ENCODE measurements at places on chromosomes 12 and 14. TPM values are rescaled to one million over a fixed set of nuclear protein-coding genes. Genes with fewer than 3 reads are reported as not detected.

ATL1 gene
- total RNA-seq, result 13.8 TPM

NPFF gene
- not detected for total RNA-seq

EML1 gene
- 72.9 TPM for total RNA-seq

PSME1 gene
- 132 TPM for total RNA-seq

TSFM gene
- total RNA-seq, result 20.5 TPM

SH2B3 gene
- 49.1 TPM for total RNA-seq

CAPZA3 gene
- total RNA-seq, result not detected

CLECL1 gene
- total RNA-seq, result not detected

TCL1A gene
- not detected for total RNA-seq

KRT74 gene
- not detected for total RNA-seq

INSM2 gene
- not detected for total RNA-seq

RTL1 gene
- total RNA-seq, result not detected

FAM181A gene
- not detected for total RNA-seq

TPH2 gene
- not detected for total RNA-seq

SYCP3 gene
- not detected for total RNA-seq

GNB3 gene
- 1.7 TPM for total RNA-seq

EML5 gene
- 0.44 TPM for total RNA-seq

ACSS3 gene
- 19.8 TPM for total RNA-seq

MGST1 gene
- total RNA-seq, result 123 TPM

GPR68 gene
- 23.2 TPM for total RNA-seq

DAO gene
- total RNA-seq, result not detected

ZFHX2 gene
- 0.66 TPM for total RNA-seq

C12orf60 gene
- total RNA-seq, result 1.3 TPM

CCDC175 gene
- not detected for total RNA-seq

APEX1 gene
- total RNA-seq, result 67.1 TPM

KRT3 gene
- not detected for total RNA-seq

CLEC2B gene
- total RNA-seq, result 19.3 TPM

MLXIP gene
- total RNA-seq, result 10.9 TPM

PPP1CC gene
- 166 TPM for total RNA-seq

IL26 gene
- not detected for total RNA-seq

PUS7L gene
- total RNA-seq, result 27.3 TPM

KRT77 gene
- total RNA-seq, result not detected

PTPRQ gene
- total RNA-seq, result 1.2 TPM

NR4A1 gene
- 4.3 TPM for total RNA-seq

GALC gene
- 19.1 TPM for total RNA-seq

SOAT2 gene
- total RNA-seq, result not detected

GDF3 gene
- total RNA-seq, result not detected

GPD1 gene
- total RNA-seq, result not detected

REM2 gene
- 0.29 TPM for total RNA-seq

RNF212B gene
- not detected for total RNA-seq

NAB2 gene
- total RNA-seq, result 45.5 TPM

TSPAN8 gene
- total RNA-seq, result 0.15 TPM

BAG5 gene
- total RNA-seq, result 24.3 TPM

TSHR gene
- total RNA-seq, result 0.33 TPM

FIGNL2 gene
- 0.29 TPM for total RNA-seq

KCNH5 gene
- 2.3 TPM for total RNA-seq

ALDH1L2 gene
- total RNA-seq, result 41.4 TPM

GALNT16 gene
- 4.6 TPM for total RNA-seq

TMTC2 gene
- total RNA-seq, result 12.4 TPM
